ENCODE measurements at places on chromosomes 2 and 18.

GRCh38 chr2:19872302-19872701 lies 29.5 kb downstream of the TTC32 start:
- DNase-seq = no peak

DNA sequence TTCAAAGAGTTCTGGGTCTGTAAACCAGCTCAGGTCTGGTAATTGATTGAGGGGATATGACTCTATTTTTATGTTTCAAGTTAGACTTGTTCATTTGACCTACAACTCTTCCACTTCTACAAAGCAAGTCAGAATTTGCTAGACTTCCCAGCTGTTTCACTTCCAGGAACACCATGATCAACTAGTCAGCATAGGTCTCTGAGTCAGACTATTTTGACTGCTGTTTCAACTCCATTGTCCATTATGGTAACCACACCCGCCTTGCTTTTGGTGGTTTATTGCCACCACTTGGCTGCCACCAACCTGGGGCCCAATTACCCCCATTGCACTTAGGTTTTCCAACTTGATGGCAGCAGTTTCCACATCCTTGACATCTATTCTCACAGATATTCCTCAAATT lies 116.6 kb downstream of the LAMA3 start:
- DNase-seq = peak; percentile 50

GRCh38 chr2:41413813-41414485 lies 633.9 kb upstream of the PKDCC start:
- peak; percentile 1 for DNase-seq

DNA sequence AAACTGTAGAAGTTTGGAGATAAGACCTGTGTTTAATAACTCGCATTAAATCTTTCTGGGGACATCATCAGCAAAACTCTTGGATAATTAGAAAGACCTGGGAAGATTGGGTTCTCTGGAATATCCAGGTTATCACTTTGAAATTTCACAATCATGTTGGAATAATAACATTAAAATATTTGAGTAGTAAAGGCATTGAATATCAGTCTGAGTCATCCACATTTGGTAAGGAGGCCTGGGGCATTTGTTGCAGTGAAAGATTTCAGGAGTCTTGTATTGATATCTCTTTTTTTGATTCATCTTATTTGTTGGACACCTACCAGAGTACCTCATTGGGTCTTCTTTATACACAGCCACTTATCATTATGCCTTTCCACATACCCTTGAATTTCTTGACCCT lies 95.9 kb downstream of the EPB41L5 start:
- DNase-seq = no peak

DNA sequence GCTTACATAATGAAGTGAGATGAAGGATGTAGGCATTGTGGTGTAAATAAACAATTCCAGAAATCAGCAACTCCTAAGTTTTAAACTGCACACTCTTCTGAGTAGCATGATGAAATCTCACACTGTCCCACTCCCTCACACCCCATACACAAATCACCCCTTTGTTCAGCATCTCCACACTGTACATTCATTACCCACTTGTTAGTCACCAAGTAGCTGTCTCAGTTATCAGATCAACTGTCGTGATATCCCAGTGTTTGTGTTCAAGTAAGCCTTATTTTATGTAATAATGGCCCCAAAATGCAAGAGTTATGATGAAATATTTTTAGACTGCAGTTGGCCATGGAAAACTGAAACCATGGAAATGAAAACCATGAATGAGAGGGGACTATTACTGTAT lies 135.7 kb downstream of the GRB14 start:
- DNase-seq = no peak

DNA sequence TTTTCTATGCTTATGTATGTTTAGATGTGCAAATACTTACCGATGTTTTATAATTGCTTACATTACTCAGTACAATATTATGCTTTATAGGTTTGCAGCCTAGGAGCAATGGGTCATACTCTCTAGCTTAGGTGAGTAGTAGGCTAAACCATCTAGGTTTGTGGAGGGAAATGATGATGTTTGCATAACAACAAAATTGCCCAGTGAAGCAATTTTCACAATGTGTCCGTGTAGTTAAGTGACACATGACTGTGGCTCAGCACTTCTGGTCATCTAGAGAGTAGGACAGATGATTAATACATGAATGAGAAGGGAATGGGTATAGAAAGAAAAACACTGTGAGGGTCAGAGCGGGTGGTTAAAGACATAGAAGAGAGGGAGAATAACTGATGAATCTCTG lies 2116.2 kb upstream of the PIK3C3 start:
- no peak for DNase-seq

DNA sequence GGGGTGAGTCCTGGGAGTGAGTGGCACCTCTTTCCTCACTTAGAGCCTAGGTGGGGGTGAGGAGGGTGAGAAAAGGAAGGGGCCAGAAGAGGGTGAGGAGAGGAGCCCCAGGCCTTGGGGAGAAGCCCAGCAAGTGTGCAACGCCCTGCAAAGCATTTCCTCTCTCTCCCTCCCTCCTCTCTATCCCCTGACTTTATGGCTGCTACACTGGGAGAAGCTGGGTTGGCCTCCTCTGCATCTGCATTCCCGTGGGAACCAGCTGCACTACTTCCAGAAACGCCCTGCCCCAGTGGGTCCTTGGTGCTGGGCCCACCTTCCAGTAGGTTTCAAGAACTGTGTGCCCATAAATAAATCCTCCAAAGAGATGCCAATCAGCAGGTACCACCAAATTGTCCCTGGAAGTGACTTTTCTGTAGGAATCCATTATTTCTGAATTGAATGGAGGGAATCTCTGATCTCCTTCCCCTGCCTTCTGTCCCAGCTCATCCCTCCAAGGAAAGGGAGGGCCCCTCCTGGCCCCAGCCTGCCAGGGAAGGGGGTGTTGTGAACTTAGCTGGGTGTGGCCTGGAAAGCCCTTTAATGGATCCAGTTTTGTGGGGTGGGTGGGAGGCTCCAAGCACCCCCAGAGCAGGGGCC lies 95.7 kb upstream of the BOD1L2 start:
- DNase-seq = no peak

GRCh38 chr2:204611017-204611631 lies 65.8 kb downstream of the PARD3B start:
- no peak for DNase-seq

- no peak for DNase-seq
Measured at GRCh38 chr2:44510246-44510645, 148.5 kb downstream of the CAMKMT start.

- DNase-seq = no peak
Measured at GRCh38 chr2:138187221-138187620, 222.9 kb downstream of the HNMT start.

DNA sequence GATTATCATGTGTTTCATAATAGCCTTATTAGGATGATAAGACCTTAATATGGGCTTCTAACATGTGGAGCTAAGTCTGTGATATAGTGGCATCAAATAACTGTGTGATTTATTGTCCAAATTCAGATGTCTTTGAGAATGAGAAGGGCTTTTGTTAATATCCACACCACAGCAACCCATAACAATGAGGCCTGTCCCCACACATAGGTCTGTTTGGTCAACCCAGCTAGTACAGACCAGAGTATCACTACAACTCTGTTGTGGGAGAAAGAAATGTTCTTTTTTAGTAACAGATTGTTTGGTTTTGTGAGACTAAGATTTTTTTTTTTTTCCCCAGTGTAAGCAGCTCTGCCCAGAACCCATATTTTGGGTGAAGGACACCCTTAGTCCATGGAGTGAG lies 439.2 kb downstream of the PIK3C3 start:
- DNase-seq = no peak

- no peak for DNase-seq
Measured at GRCh38 chr2:19356545-19357401, 1.6 kb downstream of the OSR1 start.

DNA sequence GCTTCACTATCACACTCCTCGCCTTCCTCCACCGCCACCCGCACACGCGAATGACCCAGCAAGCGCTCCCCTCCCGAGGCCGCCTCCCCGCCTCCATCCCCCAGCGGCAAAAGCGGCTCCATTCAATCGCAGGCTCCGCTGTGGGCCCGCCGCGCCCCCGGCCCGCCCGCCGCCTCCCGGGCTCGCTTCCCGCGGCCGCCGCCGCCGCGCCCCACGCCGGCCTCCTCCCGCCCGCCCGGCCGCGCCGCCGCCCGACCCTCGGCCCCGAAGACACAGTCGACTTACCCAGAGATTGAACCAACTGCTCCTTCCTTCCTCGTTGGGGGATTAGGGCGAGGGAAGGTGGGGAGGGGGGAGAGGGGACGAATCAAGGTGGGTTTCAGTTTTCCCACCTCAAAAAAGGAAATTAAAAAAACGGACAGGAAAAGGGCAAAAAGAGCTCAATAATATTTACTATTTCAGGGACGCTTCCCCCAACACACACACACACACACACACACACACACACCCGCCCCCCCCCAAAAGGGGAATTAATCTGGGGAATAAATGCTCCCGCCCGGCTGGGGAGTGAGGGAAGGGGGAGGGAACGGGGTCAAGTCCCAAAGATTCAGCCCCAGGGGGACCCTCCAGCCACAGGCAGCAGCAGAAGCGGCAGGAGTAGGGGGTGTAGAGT lies 743 bp downstream of the XPO1 start:
- DNase-seq = peak; percentile 52

DNA sequence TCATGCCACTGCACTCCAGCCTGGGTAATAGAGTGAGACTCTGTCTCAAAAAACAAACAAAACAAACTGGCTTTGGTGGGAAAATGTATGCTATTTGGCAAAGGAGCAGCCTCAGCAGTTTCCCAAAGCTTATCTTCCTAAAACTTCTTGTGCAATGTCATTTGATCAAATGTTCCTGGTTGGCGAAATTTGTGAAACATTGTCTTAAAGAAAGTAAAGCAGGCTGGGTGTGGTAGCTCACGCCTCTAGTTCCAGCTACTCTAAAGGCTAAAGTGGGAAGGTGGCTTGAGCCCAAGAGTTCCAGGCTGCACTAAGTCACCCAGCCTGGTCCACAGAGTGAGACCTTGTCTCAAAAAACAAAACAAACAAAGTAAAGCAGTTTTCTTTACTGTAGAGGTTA lies 17.3 kb upstream of the TAF4B start:
- no peak for DNase-seq

DNA sequence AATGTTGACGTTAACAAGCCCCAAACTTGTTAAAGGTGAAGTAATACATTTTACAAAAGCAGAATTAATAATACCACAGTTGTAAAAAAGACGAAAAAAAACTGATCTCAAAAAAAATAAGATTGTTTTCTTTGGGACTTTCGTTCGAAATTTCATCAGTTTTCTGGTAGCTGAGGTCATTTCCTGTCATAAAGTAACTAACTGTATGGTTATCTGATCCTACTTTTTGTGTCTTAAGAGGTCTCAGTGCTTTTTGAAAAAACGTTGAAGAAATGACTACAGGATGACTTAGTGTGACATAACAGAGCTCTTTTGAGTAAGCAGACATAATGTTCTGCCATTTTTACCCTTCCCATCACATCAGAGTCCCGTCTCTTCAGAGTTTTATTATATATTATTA lies 79.3 kb downstream of the BIRC6 start:
- no peak for DNase-seq

DNA sequence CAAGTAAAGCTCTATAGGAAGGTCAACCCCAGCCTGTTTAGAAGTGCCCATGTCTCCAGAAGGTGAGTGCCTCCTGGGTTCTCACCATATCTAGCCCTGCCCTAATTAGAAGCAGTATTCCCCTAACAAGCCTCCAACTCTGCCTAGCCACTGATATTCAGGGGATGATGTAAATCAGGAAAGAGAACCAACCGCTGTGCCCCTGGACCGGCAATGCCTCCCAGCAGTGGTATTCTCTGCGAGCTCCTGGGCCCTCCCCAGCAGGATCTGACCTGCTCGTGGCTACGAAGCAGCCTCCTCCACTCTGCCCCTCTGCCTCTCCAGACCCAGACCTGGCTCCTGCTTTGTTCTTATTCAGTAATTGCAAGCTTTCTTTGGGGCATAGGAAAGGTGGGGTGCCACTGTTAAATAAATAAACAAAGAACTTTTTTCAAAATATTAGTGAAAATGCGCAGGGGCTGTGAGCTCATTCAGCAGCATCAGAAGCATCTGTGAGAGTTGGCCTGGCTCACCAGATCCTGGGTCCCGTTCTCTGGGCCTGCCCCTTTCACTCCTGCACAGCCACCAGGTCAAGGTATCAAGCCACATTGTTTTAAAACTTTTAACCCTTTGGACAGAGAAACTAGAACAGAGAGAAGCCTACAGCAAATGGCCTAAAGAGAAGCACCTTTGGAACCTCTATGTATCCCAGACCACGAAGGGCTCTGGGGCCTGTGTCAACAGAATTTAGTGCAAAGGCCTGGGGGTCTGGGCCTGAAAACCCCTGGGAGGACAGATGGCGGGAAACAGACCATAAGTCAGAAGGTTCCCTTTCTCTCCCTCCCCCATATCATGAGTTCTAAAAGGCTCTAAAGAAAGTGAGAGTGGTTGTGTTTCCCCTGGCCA lies 11.9 kb downstream of the MREG start:
- DNase-seq = peak; percentile 44

DNA sequence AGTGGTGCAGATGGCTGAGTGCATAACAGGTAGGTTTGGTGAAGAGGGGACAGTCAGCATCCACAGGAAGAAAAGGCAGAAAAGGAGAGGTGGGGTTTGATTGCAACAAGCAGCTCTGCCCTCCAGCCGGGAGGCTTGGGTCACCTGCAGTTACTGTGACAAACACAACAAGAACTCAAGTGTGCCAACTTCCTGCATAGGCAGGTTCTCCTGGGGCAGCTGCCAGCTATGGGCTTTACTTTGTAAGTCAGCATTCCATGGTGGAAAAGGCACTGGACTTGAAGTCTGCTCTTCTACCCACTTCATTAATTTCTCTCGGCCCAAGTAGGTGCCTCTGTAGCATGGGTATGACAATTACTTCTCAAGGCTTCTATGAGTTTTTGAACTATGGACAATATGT lies 98.9 kb downstream of the MYT1L start:
- DNase-seq = no peak

- DNase-seq = no peak
Measured at GRCh38 chr18:63000839-63001238, 285.5 kb downstream of the PHLPP1 start.

- DNase-seq = no peak
Measured at GRCh38 chr2:20052229-20052851, 912 bp upstream of the LAPTM4A start.

DNA sequence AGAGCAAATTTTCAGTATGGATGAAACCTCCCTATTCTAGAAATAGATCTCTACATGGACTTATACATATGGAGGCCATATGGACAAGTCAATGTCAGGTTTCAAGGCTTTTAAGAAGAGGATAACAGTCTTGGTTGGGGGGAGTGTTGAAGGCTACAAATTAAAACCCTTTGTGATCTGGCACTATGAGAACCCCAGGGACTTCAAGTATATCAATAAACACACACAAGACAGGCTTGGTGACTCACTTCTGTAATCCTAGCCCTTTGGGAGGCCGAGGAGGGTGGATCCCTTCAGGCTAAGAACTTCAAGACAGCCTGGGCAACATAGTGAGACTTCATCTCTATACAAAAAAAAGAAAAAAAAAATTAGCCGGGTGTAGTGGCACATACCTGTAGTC lies 127.2 kb upstream of the SP5 start:
- DNase-seq = no peak

- no peak for DNase-seq
Measured at GRCh38 chr2:140422759-140423158, 1642.6 kb upstream of the NXPH2 start.

- DNase-seq = no peak
Measured at GRCh38 chr2:153715218-153715850, 156.4 kb upstream of the GALNT13 start.

- no peak for DNase-seq
Measured at GRCh38 chr18:22417496-22418188, at the start of gene CTAGE1. Gene CTAGE1, minus strand, starts transcription at chr18:22417915. Its CDS starts 104 bp downstream, at chr18:22417811.

GRCh38 chr2:241892299-241893137 lies 23.0 kb downstream of the RTP5 start:
- no peak for DNase-seq

Measured in suppressor macrophage treated with lipopolysaccharide for 4 hours (primary cell).